Right lung (tissue), 10 donors: ENCODE measurements at places on chromosomes 7 and 10. TPM values are rescaled to one million over a fixed set of nuclear protein-coding genes. Genes with fewer than 3 reads are reported as not detected.

- no peak for DNase-seq
These were observed 1142.9 kb upstream of the SORCS1 start for GRCh38 chr10:108307250-108307924.

DNA sequence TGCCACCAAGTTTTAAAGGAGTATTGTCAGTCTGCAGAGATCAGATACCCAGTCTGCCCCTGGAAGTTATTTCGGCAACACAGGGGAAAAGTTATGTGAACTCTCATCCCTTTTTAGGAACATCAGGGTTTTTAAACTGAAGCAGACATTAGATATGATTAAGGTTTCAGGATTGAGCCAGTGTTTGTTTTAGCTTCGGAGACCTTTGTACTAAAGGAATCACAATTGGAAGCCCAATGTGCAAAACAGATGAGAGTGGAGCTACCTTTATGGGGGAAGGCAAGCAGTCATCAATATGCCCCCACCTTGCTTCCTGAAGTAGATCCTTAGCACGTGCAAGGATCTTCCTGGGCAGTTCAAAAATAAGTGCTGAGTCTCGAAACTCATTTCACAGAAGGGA lies 39.5 kb downstream of the ETV1 start:
- DNase-seq = no peak

DNA sequence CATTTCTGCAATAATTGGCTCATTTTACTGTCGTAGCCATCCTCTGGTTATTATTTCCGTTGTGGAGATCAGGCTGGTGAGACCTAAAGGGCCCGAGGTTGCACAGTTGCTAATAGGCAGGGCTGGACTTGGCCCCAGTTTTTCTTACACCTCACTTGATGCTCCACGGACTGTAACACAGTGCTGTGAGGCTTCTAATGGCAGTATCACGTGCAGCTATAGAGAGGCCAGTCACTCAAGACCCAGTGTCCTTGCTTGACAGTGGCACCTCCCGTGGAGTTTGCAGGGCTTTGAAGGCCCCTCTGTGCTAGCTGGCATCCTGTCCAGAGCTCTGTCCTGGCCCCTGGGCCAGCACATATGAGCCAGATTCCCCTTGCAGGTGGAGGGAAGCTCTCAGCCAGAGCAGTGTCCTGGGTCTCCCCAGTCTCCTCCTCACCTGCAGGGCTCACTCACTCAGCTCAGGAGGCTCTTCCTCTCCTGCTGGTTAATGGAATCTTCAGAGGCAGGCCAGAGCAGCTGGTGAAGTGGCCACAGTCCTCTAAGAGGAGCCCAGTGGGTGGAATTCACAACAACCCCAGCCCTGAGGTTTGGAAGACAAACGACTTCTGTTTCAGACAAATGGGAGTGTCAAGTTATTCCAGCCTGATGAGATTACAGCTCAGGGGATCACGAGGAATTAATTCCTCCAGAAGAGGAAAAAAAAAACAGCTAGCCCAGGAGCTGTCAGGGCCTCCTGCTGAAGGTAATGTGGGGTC lies 114.2 kb upstream of the FAM180A start:
- no peak for DNase-seq

GRCh38 chr10:13219685-13220670 lies 14.2 kb downstream of the UCMA start:
- no peak for DNase-seq

- DNase-seq = no peak
These were observed 114.7 kb upstream of the AHR start for GRCh38 chr7:17183630-17184328.

DNA sequence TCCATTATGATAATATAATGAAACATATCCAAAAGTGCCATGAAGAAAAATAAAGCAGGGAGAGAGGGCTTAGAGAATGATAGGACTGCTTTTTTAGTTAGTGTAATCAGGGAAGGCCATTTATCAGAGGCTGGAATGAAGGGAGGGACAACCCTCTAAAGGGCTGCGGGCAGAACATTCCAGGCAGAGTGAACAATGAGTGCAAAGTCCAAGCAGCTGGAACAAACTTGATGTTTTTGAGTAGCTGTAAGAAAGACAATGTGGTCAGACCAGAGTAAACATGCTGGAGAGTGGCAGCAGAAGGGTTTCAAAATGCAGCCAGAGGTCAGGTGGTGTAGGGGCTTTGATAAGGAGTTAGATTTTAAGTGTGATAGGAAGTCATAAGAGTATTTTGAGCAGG lies 65.6 kb upstream of the CCDC6 start:
- DNase-seq = no peak

DNA sequence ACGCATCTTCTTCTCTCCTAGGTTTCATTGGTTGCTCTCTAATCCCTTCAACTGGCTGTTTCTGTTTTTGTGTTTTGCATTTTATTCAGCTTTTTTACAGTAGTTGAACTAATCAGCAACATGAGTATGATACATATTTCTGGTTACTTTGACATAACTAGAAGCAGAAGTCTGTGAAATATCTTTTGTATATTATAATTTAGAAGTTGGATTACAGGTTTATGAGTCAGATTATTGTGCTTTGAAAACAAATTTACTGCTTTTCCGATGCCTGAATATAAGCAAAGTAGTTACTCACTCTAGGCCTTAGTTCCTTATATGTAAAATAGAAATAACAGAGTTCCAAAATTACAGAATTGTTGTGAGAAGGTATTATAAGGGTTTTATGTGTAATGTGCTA lies 96.2 kb upstream of the MEOX2 start:
- DNase-seq = no peak

DNA sequence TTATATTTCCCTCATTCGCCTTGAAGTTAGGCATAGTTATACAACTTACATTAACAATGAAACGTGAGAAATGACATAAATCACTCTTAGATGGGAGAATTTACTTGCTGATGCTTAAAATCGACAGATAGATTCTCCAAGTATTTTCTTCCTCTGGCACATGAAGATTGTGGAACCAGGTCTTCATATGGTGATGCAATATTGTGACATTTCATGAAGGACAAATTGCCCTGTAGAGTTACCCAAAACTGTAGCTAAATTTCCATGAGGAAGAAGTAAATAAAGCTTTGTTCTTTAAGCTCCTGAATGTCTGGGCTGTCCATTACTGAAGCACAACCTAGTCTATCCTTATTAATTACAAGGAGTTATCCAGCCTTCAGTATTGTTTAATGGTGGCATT lies 353.1 kb downstream of the THSD7A start:
- no peak for DNase-seq

DNA sequence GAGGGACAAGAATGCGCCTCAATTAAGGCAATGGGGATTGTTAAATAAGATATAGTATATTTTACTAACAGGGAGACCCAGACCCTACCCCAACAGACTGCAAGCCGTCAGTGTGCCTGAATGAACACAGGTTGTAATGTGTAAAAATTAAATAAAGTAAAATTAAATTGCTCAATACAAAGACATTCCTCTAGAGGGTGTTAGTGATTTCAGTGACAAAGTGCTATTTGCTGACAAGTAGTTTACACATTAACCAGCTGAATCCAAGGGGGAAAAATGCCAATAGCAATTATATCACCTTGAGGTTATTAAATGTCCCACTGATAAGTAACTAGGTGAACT lies 110.5 kb downstream of the EBF3 start:
- DNase-seq = no peak

DNA sequence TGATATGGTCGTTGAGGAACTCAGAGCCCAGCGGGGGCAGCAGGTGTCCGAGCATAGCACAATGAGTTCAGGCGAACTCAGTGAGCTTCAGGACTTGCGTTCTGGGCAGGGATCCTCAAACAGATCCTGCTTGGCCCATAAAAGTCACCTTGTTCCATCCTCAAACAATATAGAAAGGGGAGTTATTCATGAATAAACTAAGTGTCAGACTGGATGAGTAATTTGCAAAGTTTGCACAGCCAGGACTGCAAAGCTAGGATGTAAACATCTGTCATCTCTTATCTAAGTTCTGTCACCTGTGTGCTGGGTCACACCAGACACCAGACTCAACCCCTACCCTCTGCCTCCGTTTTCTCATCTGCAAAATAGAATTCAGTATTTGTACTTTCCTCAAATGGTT lies 58.0 kb upstream of the PFKP start:
- DNase-seq = no peak

- no peak for DNase-seq
These were observed 12.5 kb downstream of the RNF32 start for GRCh38 chr7:156652886-156653568.

- no peak for DNase-seq
These were observed 390.3 kb downstream of the MAGI2 start for GRCh38 chr7:79063019-79063698.

DNA sequence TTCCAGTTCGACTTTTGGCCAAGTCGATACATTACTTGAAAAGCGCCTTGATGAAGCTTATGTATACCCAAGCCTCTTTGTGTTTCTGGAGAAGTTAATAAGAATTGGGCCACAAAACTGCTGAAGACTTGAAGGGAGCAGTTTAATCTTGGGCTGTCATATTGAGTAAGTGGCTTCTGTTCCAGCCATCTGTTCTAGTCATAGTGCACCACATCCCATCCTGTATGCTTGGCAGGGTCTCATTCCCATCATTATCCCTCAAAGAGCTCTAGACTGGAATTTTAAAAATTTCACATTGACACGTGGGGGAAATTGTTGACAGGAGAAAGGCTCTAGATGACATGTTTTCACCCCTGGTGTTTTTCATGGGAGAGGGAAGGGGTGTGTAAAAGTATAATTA lies 196.6 kb upstream of the PLPP4 start:
- no peak for DNase-seq

DNA sequence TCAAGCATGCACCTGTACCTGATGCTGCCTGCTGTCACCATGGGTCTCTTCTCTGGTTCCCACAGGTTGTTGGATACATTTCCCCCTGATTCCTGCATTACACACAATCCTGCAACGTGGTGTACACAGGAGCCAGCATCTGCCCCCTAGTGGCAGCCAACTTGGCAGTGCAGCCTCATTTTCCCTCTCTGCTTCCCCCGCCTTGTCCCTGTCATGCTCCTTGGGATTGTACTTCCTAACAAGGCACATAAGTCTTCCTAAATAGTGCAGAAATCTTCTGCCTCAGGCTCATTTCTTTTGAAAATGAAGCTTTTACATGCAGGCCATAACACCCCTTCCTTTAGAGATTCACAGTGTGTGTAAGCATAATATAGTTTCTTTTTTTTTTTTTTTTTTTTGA lies 387.5 kb downstream of the CCSER2 start:
- no peak for DNase-seq

- no peak for DNase-seq
These were observed 52.3 kb upstream of the KDM7A start for GRCh38 chr7:140229101-140229525.

DNA sequence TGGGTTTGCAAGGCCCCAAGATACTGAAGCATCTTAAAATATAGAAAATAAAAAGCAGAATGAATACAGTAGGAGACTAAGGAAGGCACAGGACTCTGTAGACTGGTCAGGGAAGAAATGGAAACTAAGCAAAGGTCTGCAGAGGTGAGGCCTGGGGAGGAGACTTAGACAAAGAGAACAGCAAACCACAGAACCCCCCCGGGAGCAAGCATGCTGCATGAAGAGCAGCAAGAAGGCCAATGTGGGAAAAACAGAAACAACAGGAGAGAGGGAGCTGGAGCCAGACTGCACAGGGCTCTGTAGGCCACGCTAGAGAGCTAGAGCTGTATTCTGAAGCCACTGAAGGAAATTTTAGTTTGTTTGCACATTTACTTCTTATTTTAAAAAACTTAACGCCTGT lies 45.7 kb upstream of the ARID5B start:
- DNase-seq = no peak

- DNase-seq = no peak
These were observed 298.9 kb downstream of the DNAJB6 start for GRCh38 chr7:157635669-157636068.

- DNase-seq = no peak
These were observed 290.6 kb downstream of the SORCS3 start for GRCh38 chr10:104931612-104932134.

DNA sequence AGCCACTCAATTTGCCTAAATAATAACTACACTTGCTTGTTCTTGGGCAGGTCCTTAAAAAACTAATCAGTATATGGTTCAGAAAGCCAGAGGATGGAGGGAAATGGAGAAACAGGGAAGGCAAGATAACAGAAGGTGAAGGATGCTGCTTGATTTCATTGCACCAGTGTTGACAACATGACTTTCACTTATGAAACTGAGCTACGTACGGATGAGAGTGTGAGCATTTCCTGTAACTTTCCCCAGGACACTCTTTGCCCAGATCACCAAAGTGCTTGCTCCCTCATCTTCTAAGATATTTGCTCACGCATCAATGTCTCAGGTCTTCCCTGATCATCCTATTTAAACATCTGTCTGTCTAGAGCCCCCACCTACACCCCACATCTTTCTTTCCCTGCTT lies 37.4 kb downstream of the SLC35B4 start:
- DNase-seq = no peak

DNA sequence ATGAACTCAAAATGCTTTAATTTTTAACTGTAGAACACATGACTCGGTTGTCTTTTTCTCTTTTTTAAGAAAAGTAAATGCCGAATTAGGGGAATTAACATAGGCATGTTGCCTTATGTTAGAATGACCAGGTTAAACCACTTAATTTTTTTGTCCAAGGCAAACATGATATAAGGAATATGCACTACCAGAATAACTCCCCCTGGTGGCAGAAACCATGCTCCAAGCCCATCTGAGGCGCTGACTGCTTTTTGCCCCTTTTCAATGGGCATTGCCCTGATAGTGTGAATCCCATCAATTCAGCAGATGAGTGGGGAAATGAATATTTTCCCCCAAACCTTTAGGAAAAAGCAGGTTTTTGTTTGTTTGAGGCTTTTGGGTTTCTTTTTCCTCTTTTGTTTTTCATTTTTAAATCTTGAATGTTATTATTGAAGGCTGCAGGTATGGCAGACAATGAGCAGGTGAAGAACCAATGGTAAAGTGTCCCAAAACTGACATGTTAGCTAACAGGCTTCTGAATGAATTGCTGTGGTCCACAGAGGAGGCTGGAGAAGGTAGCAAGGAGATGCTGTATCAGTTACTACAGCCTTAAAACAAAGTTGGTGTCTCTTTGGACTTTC lies 284.3 kb downstream of the SORCS3 start:
- no peak for DNase-seq

- DNase-seq = no peak
These were observed 83.8 kb upstream of the NRP1 start for GRCh38 chr10:33418301-33418700.

The AS3MT gene
- 16.1 TPM for polyA plus RNA-seq

The ATP6V0A4 gene
- polyA plus RNA-seq = 1.1 TPM

The SNCG gene
- polyA plus RNA-seq = 5.4 TPM

The ZNF503 gene
- polyA plus RNA-seq = 37.1 TPM

The LRRC27 gene
- 26.3 TPM for polyA plus RNA-seq

The TRIM50 gene
- polyA plus RNA-seq = 0.24 TPM

The GJD4 gene
- 0.16 TPM for polyA plus RNA-seq
